Left forelimb (tissue), 1 donor: ENCODE measurements at places on chromosomes 7 and 10.

GRCh38 chr10:22988581-22989360 lies 60.9 kb downstream of the ARMC3 start:
- DNase-seq = no peak

GRCh38 chr7:141544831-141545230 lies 6.4 kb upstream of the AGK start:
- DNase-seq = no peak

- DNase-seq = no peak
These were observed 719.0 kb downstream of the GRM8 start for GRCh38 chr7:126533715-126534114.

- DNase-seq = no peak
These were observed 84.4 kb downstream of the OTUD1 start for GRCh38 chr10:23523251-23523650.

- no peak for DNase-seq
These were observed 52.4 kb downstream of the BZW2 start for GRCh38 chr7:16698200-16698905.

DNA sequence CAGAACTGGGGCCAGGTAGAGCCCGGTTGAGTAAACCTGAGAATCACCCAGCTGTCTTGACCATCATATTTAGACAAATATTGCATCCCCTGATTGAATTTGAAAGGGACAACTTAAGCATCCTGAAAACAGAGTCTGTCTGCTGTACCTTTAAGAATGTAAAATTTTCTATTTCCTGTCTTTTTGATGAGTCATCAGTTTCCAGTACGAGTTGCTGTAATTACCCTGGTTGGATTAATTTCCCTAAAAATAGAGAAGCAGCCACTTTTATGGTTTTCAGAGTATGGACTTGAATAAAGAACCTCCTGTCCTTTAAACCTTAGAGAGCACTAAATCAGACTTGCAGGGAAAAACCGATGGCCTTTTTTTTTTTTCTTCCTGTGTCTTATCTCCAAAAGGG lies 164.6 kb upstream of the SH2B2 start:
- no peak for DNase-seq

- no peak for DNase-seq
These were observed 130.1 kb downstream of the OTUD1 start for GRCh38 chr10:23568996-23569395.

DNA sequence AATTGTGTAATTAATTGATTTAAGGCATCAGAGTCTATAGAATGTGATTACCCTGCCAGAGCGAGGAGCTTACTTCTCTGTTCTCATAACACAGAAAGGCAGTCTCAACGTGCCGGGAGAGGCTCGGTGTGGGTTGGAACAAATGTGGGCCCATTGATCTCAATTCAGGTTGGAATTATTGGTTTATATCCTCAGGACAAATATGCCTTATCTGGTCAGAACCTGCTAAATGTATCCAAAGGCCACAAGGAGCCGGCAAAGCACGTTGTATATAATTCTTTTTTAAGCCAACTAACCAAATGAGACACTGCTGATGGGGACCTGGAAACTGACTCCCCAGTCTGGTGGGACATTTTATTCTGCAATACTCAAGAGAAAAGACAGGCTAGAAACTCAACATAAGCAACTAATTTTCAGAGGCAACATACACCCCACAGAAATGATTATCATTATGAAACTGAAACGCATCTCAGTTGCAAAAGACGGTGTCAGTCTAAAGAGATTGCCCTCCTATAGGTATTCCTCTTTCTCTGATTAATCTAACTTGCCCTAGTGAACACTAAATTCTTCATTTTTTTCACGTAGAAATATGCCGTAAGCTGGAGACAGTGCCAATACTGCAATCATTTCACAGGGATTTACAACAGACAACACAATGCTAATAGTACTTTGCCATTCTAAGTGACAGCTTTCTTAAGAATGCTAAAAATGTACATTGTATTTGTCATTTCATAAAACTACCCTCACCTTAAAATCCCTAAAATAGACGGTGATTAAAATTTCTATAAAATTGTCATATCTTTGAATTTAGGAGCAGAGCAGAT lies 9.4 kb downstream of the EBF3 start:
- no peak for DNase-seq

DNA sequence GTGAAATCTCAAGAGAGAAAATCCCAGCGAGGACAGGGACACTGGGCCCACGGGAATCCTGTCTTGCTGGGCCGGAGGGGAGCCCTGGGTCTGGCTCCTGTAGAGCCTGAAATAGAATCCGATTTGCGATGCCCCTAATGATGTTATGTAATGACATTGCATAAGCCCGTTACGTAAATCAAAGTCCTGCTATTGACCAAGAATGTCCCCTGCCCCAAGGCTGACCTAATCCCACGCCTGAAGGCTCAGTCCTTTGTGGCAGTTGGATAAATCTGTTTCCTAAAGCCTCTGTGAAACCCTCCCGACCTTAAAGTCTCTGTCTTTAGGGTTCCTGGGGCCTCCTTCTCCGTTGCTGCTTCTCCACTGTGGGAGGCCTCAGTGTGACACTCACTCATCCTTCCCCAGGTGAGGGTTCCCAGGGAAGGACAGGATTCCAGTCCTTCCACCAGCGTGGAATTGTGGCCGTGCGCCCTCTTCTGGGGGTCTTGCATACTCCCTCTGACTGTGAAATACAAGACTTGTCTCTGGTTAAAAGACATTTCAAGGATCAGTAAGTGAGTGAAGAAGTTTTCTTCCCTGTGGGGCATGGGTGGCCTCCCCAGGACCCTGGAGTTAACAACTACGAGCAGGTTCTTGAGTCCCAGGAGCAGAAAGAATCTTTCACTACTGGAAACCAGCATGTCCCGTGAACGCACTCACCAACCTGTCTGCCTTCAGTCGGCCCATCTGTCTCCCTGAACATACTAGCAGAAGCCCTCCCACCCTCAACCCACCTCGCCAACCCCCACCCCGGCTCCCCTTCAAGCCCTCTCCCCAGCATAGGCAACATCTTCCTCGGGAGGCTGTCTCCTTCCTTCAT lies 19.8 kb downstream of the ZNF467 start:
- peak; percentile 65 for DNase-seq

DNA sequence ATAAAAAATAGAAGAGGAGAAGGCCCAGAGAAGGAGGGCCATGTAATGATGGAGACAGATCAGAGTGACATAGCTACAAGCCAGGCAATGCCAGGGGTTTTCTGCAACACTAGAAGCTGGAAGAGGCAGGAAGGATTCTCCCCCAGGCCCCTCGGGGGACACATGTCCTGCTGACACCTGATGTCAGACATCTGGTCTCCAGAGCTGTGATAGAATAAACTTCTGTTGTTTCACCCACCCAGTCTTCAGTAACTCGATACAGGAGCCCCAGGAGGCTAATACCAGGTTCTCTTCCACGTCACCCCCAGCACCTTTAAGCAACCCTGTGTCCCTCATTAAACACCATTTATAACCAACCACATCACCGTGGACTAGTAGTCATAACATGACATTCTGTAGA lies 94.9 kb downstream of the TMEM130 start:
- DNase-seq = no peak
